ENCODE measurements at places on chromosomes 16 and 17. TPM values are rescaled to one million over a fixed set of nuclear protein-coding genes. Genes with fewer than 3 reads are reported as not detected.
A peak's percentile ranks its signal among the peaks of the same experiment; 100 is the strongest.

- DNase-seq, result no peak
Measured at GRCh38 chr16:86306811-86307513, 203.4 kb upstream of the FOXF1 start.

DNA sequence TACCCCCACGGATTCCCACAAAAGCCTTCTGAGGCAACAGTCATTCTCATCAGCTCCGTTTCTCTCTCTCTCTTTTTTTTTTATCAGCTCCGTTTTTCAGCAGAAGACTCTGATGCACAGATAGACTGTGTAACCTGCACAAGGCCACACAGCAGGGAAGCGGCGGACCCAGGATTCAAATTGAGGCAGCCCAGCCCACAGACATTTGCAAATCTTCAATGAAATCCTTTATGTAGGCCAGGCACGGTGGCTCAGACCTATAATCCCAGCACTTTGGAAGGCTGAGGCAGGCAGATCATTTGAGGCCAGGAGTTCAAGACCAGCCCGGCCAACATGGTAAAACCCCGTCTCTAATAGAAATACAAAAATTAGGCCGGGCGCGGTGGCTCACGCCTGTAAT, 2.4 kb upstream of the MEOX1 start:
- DNase-seq, result no peak

GRCh38 chr17:17258011-17258410, 21.0 kb upstream of the FLCN start:
- DNase-seq, result no peak

DNA sequence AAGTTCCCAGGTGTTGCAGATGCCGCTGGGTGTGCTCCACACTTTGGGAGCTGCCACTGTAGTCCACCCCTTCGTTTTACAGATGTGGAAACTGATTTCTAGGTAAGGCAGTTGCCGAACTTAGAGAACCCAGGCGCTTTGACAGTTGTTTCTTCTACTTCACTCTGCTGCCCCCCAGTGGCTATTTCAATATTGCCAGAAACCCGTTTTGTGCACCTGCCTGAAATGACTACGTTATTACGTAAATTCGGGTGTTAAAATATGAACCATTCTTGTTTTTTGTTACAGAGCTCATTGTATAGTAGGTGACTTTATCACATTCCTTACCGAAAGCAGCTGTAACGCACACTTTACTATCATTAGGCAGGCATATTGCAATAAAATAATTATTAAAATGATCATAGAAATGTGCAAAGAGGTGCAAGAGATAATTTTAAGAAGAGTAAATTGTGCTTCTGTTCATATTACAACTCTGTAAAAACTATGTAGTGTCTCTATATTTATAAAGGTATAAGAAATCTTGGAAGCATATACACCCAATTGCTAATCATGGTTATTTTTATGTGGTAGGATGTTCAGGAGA, 44.9 kb downstream of the OTOA start:
- DNase-seq, result peak; percentile 68

- peak; percentile 48 for DNase-seq
Measured at GRCh38 chr17:19718041-19718612, 1.7 kb upstream of the SLC47A2 start.

DNA sequence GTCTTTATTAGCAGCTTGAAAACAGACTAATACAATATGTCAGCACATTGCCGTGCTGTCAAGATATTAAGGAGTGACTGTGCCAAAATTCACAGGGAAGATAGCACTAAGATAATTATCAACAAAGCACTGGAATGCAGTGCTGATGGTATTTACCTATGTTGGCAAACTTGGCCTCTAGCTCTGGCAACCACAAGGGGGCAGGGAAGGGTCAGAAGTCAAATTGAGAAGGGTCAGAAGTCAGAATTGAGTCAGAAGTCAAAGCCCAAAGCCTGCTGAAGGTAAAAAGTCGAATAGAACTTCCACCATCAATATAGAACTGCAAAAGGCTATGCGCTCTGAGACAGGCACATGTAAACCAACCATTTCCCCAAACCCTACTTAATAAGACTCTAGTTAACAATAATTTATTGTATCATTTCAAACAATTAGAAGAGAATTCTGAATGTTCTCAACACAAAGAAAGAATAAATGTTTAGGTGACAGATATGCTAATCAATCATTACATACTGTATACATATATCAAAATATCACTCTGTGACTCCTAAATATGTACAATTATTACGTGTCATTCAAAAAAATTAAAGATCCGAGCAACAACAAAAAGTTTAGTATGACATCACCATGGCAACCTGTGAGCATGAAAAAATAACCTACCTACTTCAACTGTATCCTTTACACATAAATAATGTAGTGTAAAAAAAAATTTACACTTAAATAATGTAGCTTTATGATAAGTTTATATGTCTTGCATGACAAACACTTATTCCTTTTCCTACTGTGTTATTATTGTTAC, 916.1 kb downstream of the KCNJ2 start:
- DNase-seq, result peak; percentile 28

Gene SALL1
- 33.4 TPM for total RNA-seq
